ENCODE measurements at places on chromosomes 5 and 9.

DNA sequence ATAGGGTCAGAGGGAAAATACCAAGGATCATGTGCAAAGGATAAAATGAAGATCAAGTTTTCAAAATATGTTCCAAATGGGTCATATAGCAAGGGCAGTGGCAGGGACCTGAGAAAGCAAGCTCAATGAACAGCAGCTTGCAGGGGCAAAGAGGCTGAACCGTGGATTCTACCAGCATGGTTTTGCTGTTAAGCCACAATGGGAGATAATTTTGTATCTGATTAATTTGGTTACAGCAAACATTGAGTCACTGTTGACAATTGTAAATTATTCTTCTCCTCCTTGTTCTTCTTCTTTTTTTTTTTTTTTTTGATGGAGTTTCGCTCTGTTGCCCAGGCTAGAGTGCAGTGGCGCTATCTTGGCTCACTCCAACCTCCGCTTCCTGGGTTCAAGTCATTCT, 18.4 kb upstream of the ERAP2 start:
- no peak for DNase-seq

DNA sequence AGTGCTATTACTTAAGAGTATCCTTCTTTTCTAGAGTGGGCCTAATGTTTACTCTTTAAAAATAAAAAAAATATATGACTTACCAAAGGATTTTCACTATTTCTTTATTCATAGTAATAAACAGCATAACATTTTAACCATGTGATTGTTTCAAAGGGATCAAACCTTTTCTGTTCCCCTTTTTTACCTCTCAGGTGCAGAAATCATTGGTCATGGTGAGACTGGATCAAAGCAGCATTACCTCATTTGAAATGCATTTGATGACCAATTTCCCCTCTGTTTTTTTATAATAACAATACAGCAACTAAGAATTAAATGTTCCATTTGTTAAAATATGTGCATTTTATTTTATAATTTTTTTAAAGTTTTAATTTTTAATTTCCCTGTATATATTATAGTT, 598.0 kb upstream of the RGMB start:
- no peak for DNase-seq

GRCh38 chr5:150081541-150082283, 4.6 kb downstream of the CSF1R start:
- DNase-seq: no peak

DNA sequence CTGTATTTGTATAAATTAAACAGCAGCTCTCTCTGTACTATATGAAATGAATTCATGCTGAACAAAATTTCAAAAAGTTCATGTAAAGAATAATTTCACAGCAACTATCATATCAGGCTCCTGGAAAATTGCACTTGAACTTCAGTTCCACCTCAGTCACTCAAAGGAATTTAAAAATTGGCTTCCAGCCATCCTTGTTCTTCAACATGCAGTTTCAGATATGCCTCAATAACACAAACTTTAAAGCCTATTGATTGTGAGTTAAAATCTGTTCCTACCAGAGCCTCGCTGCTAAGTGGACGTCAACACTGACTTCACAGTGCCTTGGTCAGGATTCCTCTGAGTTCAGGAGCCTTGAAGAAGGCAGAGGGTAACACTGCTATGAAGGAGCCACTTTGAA, 418.7 kb upstream of the WWC1 start:
- no peak for DNase-seq

DNA sequence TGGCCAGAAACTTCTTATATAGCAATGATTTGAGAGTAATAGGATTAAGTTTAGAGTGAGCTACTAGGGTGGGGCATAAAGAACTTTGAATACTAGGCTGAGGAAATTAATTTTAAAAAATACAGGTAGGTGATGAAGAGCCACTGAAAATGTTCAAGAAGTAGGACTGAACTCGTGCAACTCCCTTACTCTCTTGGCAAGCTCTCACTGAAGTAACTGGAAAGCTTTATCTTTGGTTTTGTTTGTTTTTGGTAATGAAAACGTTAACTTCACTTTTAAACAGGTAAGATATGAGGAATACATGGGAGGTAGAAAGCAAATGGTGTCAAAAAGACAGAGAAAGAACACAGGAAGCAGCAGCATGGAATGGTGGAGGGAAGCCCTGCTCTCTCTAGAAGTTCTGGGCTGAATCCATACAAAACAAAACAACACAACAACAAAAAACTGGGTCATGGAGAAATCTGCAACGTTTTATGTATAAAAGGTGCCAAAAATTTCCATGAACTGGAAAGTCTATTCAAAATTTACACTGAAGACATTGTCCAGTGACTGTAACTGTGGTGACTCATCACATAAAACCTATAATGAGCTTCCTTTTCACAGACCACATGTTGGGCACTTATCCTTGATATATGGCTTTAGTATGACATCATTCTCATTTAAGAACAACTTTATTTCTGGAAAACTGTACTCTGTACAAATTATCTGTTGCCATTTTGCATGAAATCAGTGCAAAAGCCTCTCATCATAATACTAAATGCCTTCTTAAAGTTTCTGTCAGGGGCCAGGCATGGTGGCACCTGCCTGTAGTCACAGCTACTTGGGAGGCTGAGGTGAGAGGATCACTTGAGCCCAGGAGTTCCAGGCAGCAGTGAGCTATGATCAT, 91.2 kb upstream of the CHD1 start:
- peak; percentile 90 for DNase-seq

GRCh38 chr5:89542736-89543135, 659.8 kb upstream of the MEF2C start:
- no peak for DNase-seq

DNA sequence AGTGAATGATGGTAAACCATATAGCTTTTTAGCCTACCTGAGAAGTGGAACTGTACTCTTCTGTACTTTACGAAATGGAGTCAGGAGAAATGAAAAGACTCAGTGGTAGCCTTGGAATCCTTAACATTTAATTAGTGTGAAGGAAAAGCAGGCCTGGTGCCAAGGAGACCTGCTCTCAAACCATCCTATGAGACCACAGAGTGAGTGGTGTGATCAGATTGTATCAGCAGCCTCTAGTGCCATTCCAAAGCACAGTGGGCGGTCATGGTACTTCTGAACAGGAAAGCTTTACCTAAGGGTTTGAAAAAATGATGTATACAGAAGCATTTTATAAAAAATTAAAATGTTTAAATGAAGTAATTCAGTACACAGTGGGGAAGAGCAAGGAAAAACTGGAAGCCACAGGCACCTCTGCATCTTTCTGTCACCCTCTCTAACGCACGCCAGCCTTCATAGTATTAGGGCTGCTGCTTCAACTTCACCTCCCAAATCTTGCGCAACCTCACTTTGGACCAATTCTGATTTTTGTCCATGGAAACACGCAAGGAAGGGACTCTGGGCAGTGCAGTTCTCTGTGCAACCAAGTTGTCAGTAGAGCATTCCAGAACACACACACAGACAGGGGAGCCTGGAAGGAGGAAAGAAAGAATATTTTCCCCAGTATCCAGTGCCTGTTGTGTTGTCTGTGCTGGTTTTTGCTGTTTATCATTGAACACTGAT, 203.7 kb downstream of the SH3GL2 start:
- no peak for DNase-seq

GRCh38 chr9:20725675-20726074, 41.6 kb downstream of the FOCAD start:
- DNase-seq: no peak

DNA sequence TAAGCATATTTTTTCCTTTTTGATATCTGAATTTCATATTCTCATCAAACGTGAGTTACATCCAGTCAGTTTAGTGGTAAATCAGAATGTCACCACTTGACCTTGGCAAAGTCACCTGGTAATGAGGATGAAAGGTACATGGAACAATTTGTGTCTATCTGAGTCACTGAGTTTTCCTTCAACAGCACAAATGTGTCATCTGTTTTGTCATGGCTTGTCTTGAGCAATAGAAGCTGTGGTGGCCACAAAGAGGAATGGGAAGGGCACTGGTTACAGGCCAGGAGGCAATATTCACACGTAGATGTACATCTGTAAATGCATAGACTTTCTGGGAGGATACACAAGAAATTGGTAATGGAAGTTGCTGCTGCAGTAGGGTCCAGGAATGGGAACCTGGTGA, 8.4 kb upstream of the ZNF474 start:
- no peak for DNase-seq

DNA sequence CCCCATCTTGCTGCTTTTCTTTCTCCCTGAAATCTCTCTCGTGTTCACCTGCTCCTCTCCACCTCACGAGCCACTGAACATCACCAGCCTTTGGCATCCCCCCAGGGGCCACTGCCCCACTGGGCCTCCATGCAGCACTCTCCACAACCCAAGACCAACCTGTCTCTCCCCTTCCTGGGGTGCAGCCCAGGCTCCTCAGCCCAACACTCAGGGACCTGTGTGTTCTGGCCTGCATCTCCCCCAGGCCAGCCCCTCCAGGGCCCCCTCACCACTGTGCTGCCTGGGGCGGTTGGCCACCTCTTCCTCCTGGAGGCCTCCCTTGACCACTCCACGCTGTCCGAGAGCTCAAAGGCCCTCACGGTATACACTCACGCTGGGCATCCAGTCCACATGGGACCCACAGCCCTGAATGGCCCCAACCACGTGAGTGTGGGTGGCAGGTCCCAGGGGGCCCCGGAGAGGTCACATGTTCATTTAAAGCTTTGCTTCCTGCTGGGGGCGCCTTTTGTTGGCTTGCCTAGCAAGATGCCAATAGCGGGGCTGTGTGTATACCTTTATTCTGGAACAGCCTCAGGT, 453 bp upstream of the DOK3 start:
- DNase-seq: no peak

DNA sequence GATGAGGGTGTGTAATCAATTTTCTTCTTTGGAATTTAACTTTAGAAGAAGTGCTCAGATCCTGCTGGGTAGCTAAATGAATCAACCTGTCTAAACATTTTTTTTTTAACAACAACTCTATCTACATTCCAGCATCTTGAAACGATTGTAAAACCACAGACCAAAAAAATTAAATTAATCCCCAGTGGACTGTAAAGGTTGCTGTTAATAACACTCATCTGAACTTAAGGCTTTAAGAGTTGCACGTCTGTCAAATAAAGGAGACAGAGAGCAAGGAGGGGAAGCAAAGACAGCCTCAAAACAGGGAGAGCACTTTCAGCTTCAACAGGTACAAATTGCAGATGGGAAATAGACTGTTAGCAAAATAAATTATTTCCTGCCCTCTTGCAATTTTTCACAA, 548.5 kb downstream of the DTWD2 start:
- peak; percentile 3 for DNase-seq

DNA sequence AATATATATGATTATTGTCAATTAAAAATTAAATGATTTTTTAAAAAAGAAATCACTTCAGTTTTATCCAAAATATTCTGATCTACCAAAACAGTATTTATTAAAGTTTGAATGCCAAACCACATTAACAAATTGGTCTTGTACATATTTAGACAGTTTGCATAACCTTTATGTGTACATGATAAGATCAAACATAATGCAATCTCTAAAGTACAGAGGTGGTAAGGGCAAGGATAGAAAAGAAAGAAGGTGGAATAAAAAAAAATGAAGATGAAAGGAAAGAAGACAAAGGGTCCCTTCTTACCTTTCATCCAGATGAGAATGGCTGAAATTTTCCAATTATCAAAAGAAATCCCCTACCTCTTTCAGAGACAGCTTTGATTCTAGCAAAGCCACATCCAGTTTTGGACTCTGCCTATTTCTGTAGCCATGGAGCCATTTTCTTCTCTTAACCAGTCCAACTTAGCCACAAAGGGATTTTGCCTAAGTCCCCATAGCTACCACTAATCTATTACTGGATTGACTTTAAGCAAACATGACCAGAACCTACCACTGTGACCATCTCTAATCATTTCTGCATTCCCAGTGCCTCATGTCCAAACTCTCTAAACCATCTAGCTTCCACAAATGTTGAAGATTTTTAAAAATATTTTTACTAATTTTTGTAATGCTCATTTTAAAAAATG, 133.3 kb upstream of the TRPM3 start:
- no peak for DNase-seq

- DNase-seq: no peak
Observed at GRCh38 chr5:133469846-133470245, 142.5 kb downstream of the FSTL4 start.

DNA sequence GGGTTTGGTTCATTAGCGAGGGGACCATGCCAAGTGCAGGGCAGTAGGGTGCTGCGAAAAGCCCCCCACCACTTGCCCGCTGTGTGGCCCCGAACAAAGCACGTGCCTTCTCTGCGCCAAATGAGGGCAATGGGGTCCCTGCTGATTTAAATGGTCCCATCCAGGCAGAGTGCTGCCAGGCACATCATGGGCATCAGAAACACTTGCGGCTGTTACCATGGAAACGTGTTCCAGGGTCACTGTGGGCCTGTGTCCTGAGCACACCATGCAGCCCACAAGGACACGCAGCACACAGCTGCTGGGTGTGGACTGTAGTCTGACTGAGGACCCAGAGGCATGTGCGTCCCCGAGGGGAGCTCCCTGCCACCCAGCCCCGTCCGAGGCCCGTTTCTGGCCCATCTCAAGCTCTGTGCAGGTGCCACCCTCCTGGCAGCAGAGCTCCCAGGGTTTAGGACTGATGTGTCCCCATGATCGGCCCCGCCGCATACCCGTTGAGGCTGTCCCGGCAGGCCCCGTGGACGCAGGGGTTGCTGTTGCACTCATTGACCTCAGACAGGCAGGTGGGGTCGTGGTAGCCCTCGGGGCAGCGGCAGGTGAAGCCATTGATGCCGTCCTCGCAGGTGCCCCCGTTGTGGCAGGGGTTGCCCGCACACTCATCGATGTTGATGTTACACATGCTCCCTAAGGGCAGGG, 31.3 kb upstream of the SEC16A start:
- DNase-seq: no peak

- DNase-seq: peak; percentile 15
Observed at GRCh38 chr5:11719888-11720481, 184.3 kb downstream of the CTNND2 start.

DNA sequence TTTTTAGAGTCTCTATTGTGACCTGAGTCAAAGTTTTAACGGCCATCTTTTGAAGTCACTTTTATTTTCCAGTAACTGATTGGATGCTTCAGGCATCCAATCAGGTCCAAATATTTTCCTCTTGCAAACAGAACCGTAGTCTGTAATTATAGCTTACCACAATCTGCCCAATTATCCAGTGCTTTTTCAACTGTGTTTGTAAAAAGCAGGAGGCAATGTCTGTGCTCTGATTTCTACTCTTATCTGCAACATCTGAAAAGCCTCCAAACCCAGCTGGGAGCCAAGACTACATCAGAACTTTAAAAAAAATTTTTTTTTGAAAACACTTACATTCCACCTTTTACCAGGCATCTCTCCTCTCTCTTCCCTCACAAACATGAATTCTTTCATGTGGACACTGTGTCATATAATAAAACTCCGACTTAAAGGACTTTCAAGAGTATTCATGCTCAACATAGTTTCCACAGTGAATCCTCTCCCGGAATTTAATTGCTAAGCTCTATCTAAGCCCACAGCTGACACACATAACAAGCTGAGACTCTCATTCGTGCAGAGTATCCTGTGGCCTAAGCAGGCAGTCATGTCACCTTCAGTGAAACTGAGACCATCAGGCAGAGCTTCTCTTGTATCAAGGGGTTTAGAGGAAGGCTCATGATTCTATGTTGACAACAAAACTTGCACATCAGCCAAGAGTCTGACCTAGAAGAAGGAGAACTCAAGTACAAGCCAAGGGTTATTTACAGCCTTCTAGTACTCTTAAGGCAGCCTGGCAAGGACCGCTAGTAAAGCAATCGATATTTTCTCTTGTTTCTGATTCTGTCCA, 272.7 kb downstream of the TLE1 start:
- DNase-seq: no peak

GRCh38 chr9:106893088-106893487, 30.1 kb downstream of the ZNF462 start:
- DNase-seq: no peak

GRCh38 chr5:109928046-109928445, 238.3 kb downstream of the MAN2A1 start:
- no peak for DNase-seq

- DNase-seq: no peak
Observed at GRCh38 chr9:80156756-80157472, 585.1 kb downstream of the TLE4 start.

All from retinal pigment epithelial cell (primary cell).